ENCODE measurements at places on chromosomes 13 and 19.

- no peak for DNase-seq
Observed at GRCh38 chr19:2330632-2331284, 2.3 kb downstream of the SPPL2B start.

- no peak for DNase-seq
Observed at GRCh38 chr13:21330126-21330861, 128.8 kb downstream of the ZDHHC20 start.

GRCh38 chr19:2500841-2501261 lies 24.9 kb downstream of the GADD45B start:
- DNase-seq: no peak

DNA sequence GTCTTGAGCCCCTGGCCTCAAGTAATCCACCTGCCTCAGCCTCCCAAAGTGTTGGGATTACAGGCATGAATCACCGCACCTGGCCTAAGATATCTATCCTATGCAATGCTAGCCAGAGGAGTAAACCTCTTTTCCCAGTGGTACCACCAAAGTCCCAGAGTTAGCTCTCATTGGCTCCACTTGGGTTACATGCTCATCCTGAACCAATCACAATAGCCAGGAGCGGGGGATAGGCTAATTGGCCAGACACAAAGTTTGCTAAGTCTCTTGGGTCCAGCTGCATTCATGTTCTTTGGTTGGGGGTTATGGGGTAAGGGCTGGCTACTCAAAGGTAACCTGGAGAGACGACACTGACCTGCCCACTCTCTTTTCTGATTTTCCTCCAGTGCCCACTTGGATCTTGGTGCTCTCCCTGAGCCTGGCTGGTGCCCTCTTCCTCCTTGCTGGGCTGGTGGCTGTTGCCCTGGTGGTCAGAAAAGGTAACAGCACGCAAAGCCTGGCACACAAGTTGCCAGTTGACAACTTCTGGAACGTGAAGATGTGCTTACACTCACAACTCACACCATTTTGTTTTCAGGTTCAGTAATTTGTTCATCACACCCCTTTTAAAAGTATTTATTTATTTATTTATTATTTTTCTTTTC lies 7.8 kb downstream of the C19orf38 start:
- peak; percentile 54 for DNase-seq

DNA sequence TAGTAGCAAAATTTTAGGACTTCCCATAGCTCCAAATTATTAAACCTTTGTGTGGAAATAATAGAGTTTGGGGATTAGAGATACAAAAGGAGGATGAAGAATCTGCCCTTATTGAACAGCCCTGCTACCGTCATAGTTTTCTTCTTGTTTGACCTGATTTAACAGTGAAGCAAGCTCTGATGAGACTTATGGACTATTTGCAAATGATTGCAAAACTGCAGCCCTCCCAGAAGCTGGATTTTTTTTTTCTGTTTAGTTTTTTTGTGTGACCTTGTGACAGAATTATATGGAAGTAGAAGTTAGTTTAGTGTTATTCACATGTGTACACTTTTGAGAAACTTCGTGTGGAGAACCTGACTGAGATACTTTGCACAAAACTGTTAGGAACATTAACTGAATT lies 267.8 kb downstream of the KCNRG start:
- DNase-seq: no peak

DNA sequence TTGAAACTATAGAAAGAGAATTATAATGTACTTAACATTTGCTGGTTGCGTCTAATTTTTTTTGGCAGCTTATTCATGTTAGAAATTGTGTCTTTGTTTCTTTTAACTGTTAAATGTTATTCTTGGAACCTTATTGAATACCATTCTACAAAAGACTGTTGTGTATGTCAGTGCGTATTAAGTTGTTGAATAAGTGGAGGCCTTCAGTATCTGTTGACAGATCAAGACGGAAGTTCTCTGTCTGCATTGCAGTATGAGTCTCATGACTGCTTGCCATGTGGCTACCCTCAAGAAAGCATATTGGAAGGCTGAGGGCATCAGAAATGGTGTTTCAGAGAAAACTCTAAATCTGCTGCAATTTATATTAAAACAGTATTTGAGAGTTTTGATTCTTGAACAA lies 8.5 kb downstream of the UBA2 start:
- DNase-seq: no peak

DNA sequence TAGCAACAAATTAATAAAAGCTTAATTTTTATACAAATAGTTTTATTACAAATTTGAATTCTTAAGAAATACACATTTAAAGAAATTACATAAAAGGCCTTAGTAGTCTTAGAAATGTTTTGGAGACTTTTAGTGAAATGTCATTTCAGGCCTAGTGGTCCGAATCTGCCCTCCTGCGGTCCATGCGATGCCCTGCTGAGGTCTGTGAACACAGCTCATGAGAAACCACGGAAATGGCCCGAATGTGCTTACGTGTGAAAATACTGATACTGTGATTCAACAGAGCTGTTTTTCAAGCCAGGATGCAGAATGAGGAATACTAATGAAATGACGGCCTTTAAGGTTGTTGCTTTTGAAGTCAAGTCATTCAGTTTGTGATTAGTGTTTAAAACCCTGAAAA lies 157.9 kb downstream of the COL4A1 start:
- no peak for DNase-seq

DNA sequence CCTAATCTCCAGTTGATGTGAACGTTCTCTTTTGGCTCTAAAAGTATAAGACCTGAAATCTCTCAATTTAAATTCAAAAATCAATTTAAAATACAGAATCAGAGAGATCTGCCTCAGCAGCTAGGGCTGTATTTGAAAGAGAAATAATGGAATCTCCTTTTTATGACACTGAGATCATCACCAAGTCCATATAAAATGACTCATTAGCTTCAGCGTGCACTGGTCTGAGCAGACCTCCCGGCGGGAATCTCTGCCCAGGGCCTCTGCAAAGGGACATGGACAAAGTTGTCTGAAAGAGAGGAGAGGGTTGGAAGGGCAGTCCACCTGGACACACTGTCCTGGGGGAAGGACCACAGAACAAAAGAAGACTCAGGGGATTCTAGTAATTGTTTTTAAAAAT lies 855.6 kb downstream of the EFNB2 start:
- peak; percentile 7 for DNase-seq

DNA sequence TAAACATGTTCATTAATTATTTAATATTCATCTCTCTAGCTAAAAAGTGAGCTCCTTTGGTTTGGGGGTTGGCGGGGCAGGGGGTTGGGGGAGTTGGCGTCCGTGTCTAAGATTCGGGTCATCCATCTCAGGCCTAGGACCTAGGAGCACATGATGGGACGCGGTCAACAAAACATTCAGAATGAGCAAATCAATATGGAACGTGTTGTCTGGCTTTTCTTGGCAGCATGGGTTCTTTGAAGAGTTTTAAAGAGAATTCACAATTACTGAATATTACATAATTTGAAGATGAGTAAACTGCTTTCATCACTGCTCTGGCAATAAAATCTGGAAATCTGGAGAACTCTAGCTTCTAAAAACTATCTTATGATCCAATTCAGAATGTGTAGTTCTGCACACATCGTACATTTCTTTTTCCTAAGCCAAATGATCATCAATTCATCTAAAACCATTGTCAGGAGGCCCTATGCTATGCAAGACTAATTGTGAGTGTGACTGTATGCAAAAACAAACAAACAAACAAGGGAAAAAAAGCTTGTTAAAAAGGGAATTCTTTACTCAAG lies 5.4 kb upstream of the ARGLU1 start:
- DNase-seq: no peak

DNA sequence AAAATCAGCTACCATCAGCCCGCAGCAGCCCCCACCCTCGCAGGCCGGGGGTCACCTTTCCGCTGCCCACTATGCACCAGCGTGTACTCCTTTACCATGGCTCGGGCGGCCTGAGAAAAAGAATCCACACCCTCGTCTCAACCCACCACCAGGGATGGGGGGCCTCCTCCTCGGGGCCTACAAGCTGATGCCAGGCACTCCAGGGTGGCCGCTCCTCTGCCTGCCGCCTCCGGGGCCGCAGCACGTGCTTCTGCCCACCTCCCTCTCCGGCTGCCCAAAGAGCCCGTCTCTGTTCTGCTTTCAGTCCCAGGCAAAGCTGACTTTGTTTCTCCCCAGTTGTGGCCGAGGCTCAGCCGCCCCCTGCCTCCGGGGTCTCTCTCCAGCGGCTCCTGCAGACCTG lies 11.1 kb upstream of the MEX3D start:
- no peak for DNase-seq

DNA sequence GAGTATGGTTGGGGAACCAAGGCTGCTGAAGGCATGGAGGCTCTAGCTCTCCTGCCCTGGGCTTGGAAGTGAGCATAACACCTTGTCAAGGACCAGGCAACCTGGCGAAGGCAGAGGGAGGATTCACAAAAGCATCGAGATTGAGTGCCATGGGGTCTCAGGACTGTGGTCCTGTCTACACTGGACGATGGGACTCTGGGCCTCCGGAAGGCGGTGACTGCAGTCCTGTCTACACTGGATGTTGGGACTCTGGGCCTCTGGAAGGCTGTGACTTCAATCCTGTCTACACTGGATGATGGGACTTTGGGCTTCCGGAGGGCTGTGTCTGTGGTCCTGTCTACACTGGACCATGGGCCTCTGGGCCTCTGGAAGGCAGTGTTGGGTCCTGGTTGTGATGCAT lies 290.4 kb downstream of the TEX29 start:
- DNase-seq: no peak

DNA sequence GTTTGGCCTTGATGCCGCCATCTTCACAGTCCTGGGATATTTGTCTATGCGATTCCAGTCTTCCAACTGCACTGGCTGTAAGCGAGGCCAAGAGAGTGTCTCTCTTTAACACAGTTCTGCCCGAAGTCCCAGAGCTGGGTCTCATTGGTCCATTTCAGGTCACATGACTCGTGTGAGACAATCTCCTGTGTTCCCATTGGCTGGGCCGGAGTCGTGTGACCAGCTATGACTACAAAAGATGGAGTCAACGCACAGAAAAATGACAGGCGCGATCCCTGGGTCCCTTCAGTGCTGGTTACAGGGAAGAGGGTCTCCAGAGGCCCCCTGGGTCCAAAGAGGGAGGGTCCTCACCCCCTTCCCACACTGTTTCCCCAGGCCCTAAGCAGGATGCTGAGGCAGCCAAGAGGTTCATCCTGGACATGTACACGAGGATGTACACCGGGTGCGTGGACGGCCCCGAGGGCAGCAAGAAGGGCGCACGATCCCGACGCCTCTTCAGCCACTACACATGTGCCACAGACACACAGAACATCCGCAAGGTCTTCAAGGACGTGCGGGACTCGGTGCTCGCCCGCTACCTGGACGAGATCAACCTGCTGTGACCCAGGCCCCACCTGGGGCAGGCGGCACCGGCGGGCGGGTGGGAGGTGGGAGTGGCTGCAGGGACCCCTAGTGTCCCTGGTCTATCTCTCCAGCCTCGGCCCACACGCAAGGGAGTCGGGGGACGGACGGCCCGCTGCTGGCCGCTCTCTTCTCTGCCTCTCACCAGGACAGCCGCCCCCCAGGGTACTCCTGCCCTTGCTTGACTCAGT lies 15.9 kb upstream of the S1PR4 start:
- DNase-seq: peak; percentile 46

- DNase-seq: no peak
Observed at GRCh38 chr13:48497669-48498068, 35.2 kb downstream of the RCBTB2 start.

DNA sequence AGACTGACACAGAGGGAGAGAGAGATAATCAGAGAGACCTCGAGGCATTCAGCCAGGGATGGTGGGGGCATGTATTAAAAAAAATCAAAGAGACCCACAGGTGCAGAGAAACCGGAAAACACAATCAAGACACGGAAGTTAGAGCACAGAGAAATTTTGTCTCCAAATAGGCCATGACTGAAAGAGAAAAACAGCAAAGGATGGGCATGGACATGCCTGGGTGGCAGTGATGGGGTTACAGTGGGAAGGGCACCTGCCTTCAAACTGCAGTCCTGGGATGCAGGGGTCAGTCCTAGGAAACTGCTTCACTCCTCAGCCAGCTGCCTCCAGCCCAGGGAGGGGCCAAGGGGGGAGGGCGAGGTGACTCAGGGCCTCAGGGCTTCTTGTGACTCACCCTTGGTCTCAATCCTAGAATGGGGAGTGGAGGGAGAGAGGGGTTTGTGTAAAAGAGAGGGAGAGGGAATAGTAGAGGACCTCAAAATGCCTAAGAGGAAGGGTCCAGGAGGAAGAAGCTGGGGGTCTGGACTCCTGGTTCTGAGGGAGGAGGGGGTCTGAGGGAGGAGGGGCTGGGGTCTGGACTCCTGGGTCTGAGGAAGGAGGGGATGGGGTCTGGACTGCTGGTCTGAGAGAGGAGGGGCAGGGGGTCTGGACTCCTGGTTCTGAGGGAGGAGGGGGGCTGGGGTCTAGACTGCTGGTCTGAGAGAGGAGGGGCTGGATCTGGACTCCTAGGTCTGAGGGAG lies 3.6 kb upstream of the KCNN4 start:
- peak; percentile 85 for DNase-seq

- peak; percentile 80 for DNase-seq
Observed at GRCh38 chr13:32538143-32538620, 413 bp downstream of the N4BP2L2 start.

GRCh38 chr13:110319774-110320509 lies 12.9 kb downstream of the COL4A2 start:
- DNase-seq: peak; percentile 6

- peak; percentile 46 for DNase-seq
Observed at GRCh38 chr19:49814010-49814409, 918 bp upstream of the FUZ start.

GRCh38 chr19:11204943-11205349 lies 7.6 kb upstream of the KANK2 start:
- no peak for DNase-seq

GRCh38 chr19:8208119-8208921 lies 850 bp upstream of the CERS4 start:
- DNase-seq: no peak

DNA sequence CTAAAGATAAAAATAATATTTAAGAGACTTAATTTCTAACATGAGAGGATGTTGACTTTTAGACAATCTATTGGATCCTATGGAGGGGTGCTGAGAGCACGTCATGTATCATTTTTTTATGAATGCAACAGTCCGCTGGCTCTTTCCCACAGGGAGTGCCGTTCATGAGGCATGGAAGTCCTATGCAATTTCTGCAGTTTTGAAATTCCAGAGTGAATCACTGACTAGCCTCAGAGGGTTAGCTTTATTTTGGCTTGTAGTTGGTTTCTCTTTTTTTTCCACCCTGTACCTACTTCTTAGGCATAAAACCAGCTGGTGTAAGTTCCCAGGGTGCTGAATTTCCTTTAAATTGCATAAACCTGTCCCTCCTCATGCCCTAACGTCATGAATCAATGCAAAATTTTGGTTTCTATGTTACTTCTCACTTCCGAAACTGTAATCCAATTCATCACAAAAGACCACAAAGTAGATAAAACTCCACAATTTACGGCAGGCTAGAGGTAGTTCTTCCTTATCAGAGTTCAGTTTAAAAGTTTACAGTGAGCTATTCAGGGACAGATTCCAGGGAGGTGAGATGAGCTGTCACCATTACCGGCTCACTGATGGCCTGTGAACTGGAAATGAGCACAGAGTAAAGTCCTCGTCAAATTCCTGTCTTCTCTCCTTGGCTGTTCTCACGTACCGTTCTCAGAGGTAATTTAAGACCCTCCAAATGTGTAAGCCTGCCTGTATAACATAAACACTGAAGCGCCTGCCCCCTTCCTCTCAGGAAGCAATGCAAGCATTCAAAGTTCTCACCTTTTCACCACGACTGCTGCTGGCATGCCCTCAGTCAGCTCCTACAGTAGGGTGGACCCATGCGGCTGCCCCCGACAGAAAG lies 216.6 kb upstream of the SLC10A2 start:
- DNase-seq: peak; percentile 5
